ENCODE measurements at places on chromosomes 4 and X.
A peak's percentile ranks its signal among the peaks of the same experiment; 100 is the strongest.

- no peak for DNase-seq
Measured at GRCh38 chr4:177450426-177451107, 8.3 kb upstream of the AGA start.

DNA sequence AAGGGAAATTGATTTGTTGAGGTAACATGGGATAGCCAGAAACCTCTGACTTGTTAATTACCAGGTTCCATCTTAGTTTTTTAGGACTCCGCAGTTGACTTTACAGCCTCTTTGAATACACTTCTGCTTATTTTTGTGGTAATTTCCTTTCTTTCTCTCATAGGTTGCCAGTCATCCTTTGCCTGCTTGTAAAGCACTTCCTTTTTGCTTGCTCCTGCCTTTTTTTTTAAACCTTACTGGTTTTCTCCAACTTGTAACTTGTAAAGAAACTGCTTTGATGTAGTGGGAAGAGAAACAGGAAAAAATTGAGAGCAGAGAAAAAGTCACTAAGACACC lies 2.6 kb downstream of the PGK1 start:
- no peak for DNase-seq

GRCh38 chr4:5826437-5827107 lies 66.3 kb downstream of the CRMP1 start:
- no peak for DNase-seq

DNA sequence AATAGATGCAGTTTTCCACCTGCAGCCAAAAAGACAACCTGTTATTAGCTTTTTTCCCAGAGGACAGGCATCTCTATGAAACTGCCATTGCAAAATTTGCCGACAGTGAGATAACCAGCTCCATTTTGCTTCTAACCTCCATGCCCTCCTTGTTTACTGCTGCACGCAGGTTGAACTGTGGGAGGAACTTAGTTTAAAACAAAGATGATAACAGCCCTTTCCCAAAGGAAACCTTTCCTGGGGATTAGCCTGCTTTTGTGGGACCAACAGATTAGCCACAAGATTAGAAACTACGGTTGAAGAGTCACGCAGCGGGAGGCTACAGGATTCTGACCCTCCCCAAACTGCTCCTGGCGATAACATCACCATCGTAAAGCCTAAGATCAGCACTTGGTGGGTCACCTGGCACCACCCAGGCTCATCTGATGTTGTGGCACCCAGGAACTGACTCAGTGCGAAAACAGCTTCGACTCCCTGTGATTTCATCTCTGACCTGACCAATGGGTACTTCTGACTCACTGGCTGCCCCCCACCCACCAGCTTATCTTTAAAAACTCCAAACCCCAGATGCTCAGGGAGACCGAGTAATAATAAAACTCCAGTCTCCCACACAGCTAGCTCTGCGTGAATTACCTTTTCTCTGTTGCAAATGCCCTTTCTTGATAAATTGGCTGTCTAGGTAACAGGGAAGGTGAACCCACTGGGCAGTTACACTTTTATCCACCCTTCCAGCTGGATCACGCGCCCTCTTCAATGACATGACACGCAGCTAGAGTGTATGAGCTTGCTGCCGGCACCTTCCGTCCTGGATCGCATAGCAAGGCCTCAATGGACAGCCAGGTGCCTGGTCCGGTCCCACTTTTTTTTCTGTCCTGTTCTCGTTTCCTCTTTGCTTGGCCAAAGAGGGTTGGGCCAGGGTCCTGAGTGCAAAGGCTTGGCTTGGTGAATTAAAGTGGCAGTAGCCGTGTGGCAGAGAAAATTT lies 27.2 kb downstream of the NOP14 start:
- peak; percentile 22 for DNase-seq

DNA sequence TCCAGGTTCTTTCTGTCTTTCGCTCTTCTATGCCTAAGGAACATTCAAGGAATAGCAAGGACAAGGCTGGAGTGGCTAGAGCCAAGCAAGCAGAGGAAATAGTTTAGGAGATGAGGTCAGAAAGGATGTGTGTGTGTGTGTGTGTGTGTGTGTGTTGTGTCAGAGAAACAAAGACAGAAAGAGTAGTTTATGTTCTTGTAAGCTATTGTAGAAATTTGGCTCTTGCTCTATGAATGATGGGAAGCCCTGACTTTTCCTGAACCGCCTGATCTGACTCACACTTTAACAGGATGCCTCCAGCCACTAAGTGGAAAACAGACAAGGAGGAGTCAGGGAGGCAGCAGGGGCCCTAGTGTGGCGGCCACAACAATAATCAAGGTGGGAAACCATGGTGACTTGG lies 39.7 kb downstream of the LGI2 start:
- DNase-seq = peak; percentile 63

GRCh38 chr4:165767671-165768070 lies 105.4 kb upstream of the TLL1 start:
- DNase-seq = no peak

GRCh38 chr4:561426-561825 lies 14.7 kb downstream of the TMEM271 start:
- no peak for DNase-seq

DNA sequence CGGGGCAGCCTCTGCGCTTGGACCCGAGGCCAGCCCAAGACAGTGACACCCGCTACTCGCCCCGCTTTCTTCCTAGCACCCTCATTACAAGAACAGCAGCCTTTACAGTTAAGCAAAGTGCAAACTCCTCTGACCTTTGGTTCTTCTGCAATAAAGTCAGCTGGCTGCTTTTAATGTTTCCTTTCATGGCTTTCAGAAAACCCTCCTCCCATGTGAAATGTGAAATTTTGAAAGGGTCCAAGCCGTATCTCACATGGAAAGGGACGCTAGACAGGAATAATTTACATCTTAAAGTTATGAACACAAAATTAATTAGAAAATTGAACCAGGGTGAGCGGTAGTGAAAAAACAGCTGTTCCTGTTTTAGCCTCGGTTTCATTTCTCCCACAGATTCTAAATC lies 520.1 kb upstream of the FRG1 start:
- DNase-seq = no peak
